Stimulated activated CD4-positive, alpha-beta T cell treated with anti-CD3 and anti-CD28 coated beads, TNF-alpha, amount 100 ng/mL, for 48 hours (primary cell): ENCODE measurements at places on chromosomes 16 and 17.

DNA sequence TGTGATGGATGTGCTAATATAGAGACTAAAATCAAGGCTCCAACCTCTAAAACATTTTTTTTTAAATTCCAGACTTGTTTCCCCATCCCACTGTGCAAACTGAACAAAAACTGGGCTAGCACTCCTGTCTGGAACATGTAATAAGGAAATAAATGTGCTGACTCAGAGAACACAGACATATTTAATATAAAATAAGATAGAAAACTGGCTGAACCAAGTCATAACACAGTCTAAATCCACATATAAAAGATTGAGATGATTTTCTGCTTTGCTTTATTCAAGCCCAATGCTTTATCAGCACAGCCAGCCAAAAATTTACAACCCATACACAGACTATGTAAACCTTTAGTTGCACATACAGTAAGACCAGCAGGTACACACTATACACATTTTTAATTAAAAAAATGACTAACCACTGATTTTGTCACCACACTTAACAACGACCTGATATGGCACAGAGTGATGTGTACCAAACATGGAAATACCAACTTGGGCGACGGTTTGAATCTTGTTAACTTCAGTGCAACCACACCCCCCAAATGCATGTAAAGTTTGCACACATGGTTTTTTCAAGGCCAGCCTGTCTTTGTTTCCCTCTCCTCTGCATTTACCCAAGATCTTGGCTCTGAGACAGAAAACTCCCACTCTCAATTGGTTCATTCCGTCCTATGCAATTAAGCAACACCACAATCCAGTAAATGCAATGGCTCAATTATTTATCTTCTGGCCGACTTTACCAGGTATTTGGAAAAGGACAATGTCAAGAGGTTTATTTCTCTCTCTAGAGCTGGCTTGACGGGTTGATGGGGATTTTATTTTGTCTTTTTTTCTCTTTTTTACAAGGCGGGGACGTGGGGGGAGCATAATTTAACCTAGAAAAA, 1.2 kb downstream of the STAT3 start:
- DNase-seq: no peak

DNA sequence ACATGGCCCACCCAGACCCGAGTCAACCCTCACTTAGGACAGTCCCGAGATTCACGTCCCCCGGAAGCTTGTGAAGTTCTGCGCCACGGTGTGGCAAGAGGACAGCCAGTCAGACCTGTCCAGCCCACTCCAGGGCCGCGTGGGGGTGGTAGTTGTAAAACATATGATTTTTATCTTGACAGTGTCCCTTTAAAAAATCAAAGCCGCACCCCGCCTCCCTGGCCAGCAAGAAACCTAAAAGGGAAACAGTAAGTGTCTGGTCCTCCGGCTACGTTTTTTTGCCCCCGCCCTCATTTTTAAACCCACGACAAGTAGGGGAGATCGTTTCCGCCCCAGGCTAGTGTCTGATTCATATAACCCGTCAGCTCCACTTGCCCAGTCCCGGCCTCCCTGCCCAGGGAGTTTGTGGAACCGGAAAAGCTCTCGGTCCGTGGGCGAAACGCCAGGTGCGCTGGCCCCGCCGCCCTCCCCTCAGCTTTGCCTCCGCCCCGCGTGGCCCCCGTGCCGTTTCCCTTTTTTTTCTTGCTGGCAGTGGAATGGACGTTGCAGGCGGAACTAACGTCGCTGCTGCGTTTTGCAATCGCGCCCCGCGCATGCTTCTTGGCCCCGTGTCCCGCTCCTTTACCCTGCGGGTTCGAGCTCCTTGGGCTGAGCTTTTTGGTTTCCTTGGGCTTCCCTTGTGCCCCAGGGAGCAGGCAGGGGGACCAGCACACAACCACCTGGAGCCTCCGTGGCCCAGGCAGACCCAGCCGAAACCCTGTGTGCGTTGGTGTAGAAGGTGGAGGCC, 13.3 kb upstream of the NUDT16L1 start:
- no peak for DNase-seq

GRCh38 chr16:14146445-14146844, 75.3 kb downstream of the MRTFB start:
- no peak for DNase-seq

DNA sequence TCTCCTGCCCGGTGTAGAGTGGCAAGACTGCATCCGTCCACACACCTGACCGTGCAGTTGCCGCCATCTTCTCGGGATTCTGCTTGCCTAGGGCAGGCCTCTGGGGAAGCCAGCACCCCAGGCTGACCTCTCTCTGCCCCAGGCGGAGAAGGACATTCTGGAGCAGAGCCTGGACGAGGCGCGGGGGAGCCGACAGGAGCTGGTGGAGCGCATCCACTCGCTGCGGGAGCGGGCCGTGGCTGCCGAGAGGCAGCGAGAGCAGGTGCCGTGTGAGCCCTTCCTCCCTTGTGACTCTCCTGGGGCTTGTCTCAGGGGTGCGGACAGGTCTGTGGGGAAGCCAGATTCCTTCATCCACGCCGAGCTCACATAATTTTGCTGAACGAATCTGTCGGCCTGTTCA, 19.8 kb downstream of the CARD14 start:
- no peak for DNase-seq

GRCh38 chr16:54933281-54934011, 2.8 kb downstream of the IRX5 start:
- DNase-seq: no peak

- DNase-seq: no peak
These were observed 31.3 kb downstream of the ZCCHC14 start for GRCh38 chr16:87461466-87461991.

DNA sequence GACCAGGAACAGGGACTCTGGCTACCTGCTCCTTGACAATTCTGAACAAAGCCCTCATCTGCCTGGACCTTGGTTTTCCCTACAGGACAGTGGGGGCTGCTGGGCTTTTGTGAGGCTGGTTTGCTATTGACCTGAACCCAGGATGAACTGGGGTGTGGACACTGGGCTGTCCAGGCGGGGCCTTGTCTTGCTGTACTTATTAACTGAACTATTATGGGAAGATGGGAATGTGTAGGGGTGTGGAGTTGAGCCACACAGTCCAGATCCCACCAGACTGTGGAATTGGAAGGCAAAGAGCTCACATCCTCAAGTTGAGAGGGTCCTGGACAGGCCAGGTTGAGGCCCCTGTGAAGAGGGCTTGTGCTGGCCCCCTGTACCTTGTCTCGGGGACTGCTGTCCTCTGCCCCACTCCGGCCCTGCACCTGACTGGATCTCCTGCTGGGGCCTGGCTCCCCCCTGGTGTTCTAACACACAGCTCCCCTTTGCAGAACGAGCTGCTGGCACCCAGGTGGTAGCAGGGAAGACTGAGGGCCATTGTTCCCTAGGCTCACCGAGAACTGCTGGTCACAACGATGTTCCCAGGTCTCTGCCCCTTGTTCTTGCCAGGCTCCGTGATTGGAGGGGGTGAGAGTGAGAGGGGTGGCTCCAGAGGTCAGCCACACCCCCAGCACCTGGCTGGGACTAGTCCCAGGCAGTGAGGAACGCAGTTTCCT, 51.8 kb upstream of the CDC42EP4 start:
- no peak for DNase-seq
